ENCODE measurements at places on chromosomes 16 and 17. TPM values are rescaled to one million over a fixed set of nuclear protein-coding genes. Genes with fewer than 3 reads are reported as not detected.

The TEX19 gene
- total RNA-seq = not detected

The KIF1C gene
- total RNA-seq = 192 TPM

- DNase-seq = no peak
Measured at GRCh38 chr17:31752584-31752983, 106.5 kb downstream of the COPRS start.

The SLC26A11 gene
- 10.0 TPM for total RNA-seq

DNA sequence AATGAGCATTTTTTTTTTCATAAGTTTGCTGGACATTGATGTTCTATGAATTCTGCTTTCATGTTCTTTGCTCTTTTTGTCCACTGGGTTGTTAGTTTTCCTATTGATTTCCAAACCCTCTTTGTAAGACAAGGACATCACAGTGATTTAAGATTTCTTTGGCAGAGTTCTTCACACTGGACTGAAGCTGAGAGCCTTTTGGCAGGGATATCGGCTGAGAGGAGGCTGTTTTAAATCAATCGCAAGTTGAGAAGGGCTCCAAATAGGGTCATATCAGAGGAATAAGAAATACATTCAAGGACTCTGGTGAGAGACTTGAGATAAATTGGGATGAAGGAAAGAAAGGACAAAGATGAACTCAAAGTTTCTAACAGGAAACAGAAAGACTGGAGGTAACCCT is 165.8 kb upstream of the AXIN2 start:
- no peak for DNase-seq

The MYO15A gene
- 0.71 TPM for total RNA-seq

GRCh38 chr16:88566158-88566557 is 4.0 kb upstream of the ZC3H18 start:
- no peak for DNase-seq

DNA sequence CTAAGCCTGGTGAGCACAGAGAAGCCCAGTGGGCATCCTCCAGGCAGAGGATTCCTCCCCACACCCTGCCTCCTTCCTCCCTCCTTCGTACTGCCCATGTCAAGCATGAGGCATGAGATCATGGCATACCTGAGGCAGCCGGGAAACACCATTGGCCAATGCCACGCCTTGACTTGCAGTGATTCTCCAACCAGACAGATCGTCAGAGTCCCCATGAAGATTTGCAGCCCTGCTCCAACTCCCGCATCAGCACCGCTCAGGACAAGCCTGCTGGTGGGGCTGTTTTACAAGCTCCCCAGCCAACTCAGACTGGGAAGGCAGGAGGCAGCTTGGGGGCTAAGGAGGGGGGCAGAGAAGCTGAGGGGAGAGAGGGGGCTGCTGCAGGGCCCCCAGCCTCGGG is 2.9 kb upstream of the KRT16 start:
- DNase-seq = no peak

- DNase-seq = no peak
Measured at GRCh38 chr17:78598013-78598471, 20.8 kb upstream of the DNAH17 start.

The CCL16 gene
- 0.69 TPM for total RNA-seq

DNA sequence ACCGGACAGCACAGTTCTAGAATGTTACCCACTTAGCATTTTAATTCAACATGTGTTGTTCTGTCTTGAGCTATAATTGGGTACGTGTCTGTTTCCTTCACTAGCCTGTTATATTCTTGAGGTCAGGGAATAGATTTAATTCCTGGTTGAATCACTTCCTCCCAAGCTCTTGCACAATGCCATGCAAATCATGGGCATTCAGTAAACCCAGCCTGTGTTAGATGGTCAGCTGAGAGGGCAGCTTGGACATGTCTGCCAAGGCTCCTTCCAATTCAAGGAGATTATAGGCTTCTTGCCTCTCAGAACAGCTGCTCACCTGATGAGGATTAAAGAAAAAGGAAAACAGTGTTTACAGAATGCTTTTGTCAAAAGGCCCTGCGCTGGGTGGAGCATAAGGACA is 12.6 kb downstream of the C1QTNF1 start:
- peak; percentile 57 for DNase-seq

DNA sequence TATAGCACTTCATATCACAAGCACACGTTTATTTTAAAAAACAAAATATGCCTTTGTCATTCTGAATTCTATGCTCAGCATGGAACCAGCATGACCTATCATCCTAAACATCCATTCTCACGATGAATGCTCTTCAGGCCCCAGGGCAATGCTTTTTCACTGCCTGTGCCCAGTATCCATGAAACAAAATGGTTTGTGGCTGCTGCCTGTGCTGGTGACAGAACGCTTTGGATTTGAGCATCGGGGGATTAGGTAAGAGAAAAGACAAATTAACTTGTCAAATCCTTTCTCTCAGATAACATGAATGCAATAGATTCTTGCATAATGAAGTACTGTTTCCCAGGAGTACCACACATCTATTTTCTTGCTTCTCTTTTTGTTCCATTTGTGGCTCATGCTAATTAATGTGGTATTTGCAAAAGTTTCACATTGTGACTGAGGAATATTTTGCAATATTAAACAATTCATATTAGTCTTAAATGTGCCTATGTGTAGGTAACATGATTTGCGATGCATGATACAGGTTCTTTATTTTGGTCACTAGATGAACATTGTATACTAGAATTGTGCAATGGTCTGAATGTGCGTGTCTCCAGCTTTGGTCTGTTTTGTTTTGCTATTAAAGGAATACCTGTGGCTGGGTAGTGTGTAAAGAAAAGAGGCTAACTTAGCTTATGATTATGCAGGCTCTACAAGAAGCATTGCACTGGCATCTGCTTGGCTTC is 25.8 kb upstream of the SRSF1 start:
- DNase-seq = no peak

DNA sequence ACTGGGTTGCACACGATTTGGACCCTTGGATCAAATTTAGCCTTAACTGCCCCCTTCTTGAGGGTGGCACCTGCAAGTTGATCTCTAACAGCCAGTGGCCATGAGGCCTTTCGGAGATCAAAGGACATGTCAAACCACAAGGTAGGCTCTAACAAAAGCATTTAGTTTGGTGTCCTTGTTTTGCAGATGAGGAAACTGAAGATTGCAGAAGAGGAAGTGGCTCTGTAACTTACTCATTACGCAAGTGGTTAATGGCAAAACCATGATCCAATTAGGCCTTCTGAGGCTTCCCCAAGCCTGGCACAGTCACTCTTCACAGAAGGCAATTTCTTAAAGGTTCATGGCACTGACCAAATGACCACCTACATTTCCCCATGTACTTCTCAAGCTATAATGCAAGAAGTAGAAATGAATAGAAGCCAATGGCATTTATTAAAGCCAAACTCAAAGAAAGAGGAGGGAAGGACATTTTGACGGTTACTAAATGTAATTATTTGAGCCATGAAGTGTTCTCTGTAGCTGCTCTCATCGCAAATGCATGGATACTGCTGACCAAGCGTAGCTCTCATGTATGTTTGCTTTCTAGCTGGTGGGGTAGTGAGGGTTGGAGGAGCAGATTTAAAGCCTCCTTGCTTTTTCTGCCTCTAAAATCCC is 32.8 kb upstream of the ABCC12 start:
- DNase-seq = no peak

GRCh38 chr17:8952191-8952590 is 13.3 kb downstream of the PIK3R5 start:
- no peak for DNase-seq

The HOXB3 gene
- total RNA-seq = 16.0 TPM

GRCh38 chr16:77271532-77272426 is 72.6 kb downstream of the SYCE1L start:
- no peak for DNase-seq

DNA sequence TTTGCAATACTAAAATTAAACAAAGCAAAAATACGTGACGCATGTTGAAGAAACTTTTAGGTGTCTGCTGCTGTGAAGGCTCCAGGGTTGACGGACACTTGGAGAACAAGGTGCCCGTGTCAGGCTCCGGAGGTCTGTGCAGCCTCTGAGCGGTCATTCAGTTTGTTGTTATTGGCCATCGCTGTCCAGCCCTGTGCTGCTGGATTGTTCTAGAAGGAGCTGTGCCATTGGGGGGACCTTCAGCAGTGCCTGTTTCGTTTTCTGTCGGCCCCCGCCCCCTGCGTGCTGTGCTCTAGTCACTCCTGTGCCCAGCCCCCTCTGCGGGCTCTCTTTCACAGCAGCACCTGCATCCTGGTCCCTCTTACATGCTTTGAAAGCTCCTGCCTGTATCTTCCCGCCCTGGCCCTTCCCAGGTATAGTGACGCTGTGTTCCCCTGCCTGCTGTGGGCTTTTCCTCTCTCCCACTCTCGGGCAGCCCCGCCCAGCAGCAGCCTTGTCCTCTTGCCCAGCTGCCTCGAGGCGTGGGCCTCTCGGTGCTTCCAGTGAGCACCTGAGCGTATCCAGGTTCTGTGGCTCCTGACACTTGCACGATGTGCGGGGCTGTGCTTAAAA is 50.7 kb downstream of the RNF213 start:
- DNase-seq = peak; percentile 57

- no peak for DNase-seq
Measured at GRCh38 chr17:41404024-41404671, 6.7 kb upstream of the KRT31 start.

The MYH3 gene
- 75.1 TPM for total RNA-seq

The MRPL27 gene
- 38.2 TPM for total RNA-seq

GRCh38 chr16:27405546-27406451 is 3.8 kb downstream of the IL21R start:
- DNase-seq = no peak

- DNase-seq = no peak
Measured at GRCh38 chr17:63589646-63590045, 11.0 kb upstream of the TACO1 start.

- DNase-seq = no peak
Measured at GRCh38 chr16:71658771-71659170, 32.8 kb downstream of the MARVELD3 start.

- DNase-seq = peak; percentile 40
Measured at GRCh38 chr17:27566671-27567562, 64.1 kb upstream of the LGALS9 start.

DNA sequence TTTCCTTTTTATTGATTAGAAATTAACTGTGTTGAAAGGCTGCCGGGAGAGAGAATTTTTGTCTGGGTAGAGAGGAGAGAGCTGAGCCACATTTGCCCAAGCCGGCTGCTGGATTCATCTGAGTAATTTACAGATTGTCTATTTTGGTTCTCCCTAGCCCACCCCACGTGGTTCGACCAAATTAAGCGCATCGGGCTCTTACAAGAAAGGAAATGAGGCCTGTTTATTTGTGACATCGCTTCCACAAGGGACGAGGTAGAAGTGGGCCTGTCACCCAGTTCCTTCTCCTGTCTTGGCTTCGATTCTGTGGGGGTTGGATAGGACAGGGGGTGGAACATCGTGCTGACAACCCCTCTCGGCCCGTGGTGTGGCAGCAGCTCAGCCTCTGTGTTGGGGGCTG is 42.9 kb downstream of the SYT17 start:
- DNase-seq = no peak

The TMED6 gene
- 0.57 TPM for total RNA-seq

- DNase-seq = no peak
Measured at GRCh38 chr17:77375108-77375916, 234.5 kb downstream of the SEC14L1 start.

The SLFN13 gene
- 8.8 TPM for total RNA-seq

GRCh38 chr17:35973333-35974260 is 7.7 kb downstream of the CCL16 start:
- DNase-seq = no peak

DNA sequence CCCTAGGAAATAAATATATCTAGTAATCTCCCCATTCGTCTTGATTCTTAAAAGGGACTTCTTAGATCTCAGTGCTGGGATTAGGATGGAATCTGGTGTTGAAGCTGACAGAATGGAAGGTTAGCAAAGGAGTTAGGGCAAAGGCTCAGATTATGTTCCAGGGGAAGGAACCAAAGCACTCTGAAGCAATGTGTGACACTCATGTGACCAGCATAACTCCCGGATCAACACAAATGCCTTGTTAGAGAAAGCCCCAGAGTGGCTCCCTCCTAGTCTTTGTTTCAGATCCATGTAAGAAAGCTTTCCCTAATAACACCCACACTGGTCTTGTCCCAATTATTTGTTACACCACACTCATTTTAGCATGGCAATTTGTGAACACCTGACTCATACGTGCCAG is 62.6 kb upstream of the ERN1 start:
- DNase-seq = no peak

DNA sequence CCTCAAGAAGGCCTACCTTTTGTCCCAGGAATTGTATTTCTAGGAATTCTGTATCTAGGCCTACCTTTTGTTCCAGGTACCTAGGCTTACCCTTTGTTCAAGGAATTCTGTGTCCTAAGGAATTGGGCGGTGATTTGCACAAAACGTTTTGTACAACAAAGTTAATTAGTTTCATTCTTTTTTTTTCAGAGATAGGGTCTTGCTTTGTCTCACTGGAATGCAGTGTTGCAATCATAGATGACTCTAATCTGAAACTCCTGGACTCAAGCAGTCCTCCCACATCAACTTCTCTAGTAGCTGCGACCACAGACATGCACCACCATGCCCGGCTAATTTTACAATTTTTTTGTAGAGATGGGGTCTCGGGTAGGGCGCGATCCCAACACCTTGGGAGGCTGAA is 7.0 kb downstream of the CDR2L start:
- DNase-seq = no peak

The LDAF1 gene
- 39.8 TPM for total RNA-seq

GRCh38 chr16:20369452-20370054 is 17.0 kb upstream of the UMOD start:
- no peak for DNase-seq

The KCNJ2 gene
- total RNA-seq = 3.2 TPM

GRCh38 chr16:69188236-69188549 is 1.2 kb downstream of the SNTB2 start:
- no peak for DNase-seq

Measured in posterior vena cava (tissue), 2 donors.